GM04503 (cell line): ENCODE measurements at places on chromosomes 6 and 20.

DNA sequence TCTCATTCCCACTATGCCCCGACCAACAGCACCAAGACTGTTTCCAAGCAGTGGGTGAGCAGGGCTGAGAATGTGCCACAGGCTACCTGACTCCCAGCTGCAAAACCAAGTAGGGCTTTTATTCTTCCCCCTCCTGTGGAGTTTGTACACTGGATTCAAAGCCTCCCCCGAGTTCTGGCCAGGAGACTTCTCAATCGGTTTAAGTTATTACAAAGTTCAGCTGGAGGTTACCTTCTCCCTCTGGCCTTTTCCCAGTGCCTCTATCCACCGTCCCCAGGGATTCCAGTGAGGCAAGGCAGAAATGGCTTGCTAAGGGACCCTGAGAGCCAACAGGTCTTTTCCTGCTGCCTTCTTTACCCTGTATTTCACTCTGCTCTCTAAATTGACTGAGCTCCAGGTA is 217.0 kb downstream of the ADGRG6 start:
- DNase-seq: no peak

DNA sequence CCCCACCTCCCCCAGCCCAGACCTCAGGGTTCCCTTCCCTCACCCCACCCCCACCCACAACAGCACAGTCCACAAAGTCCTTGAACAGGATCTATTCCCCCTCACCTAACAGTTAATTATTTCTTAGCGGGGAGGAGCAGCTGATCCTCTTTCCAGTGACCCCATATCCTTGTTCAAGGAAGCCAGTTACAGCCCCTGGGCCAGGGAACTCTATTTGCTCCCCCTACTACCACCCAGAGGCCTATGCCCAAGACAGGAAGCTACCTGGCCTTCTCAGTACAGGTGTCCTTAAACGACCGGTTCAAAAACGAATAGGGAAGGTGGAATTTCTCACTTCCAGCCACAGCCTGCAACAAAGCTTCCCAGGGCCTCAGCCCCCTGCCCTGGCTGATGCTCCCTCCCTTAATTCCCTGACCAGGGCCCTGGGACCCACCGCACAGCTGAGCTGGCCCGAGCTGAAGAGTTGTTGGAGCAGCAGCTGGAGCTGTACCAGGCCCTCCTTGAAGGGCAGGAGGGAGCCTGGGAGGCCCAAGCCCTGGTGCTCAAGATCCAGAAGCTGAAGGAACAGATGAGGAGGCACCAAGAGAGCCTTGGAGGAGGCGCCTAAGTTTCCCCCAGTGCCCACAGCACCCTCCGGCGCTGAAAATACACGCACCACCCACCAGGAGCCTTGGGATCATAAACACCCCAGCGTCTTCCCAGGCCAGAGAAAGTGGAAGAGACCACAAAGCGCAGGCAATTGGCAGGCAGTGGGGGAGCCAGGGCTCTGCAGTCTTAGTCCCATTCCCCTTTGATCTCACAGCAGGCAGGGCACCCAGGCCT is 778 bp downstream of the MCCD1 start:
- no peak for DNase-seq

DNA sequence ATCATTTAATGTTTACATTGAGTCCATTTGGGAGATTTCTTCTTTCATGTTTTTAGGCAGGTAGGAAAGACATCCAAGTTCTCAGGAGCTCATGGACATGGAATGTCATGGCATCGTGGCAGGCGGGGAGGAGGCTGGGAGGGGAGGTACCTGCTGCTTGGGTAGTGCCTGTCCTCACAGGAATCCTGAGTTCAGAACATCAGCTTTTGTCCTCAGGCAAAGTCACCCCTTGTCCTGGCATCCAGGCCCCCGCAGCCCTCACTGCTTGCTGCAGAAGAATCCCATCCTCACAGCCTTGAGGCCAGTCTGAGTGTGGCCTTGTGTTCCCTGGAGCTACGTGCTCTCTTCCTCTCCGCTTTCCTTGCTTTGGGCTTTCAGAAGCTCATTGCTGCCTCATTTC is 157.4 kb downstream of the CFAP61 start:
- DNase-seq: no peak

GRCh38 chr6:37501632-37502491 is 2.2 kb upstream of the CCDC167 start:
- no peak for DNase-seq

DNA sequence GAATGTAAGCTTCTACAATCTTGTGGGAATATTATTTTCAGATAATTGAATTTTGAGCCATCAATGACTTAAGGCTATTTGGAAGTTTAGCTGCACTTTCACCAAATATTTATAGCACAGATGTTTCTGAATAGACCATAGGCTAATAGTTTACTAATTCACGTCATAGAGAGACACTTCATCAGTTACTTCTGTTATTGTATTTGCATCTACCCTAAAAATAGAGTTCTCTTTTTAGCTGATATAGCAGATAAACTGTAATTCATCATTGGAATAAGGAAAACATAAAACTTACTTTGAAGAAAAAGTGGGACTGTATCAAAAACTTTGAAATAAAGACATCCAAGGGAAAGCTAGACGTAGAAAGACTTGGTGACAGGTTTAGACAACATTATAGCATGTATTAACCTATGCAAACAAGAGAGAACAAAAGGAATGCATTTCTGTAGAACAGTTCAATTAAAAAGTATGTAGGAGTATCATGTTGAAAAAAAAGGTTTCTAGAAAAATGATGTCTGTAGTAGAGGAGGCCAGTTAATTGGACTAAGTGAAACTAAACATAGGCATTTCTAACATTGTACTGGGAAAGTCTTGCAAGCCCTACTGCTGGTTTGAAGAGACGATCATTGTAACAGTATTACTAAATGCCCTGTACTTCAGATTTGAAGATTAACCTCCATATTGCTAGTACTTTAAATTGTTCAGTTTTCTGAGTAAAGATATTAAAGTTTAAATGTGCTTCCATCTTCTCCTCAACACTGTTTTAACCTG is 123.3 kb downstream of the ZFAND3 start:
- no peak for DNase-seq

GRCh38 chr6:51028276-51028675 is 209.6 kb downstream of the TFAP2B start:
- no peak for DNase-seq

DNA sequence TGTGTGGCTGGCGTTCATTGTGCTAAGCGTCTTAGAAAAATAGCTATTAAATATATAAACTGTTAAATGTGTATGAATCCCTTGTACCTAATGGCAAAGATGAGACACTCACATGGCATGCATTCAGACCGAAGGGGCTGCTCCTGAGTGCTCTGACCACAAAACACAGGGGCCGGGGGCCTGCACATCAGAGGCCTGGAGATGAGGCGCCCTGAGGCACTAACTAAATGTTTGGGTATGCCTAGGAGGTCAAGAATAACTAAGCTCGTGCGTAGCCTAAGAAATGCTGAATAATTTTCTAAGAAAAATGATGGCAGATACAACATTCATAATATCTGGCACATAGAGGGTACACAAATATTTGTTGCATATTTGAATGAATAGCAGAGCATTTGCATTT is 92.5 kb downstream of the PSMB1 start:
- DNase-seq: no peak
